ENCODE measurements at places on chromosomes 3 and 15. TPM values are rescaled to one million over a fixed set of nuclear protein-coding genes. Genes with fewer than 3 reads are reported as not detected.

Gene CILP
- 9.2 TPM for total RNA-seq

Gene TRAIP
- 3.8 TPM for total RNA-seq

Gene MESP1
- total RNA-seq = 1.2 TPM

Gene CLDN18
- not detected for total RNA-seq

Gene PAQR9
- 3.6 TPM for total RNA-seq

Gene SCAANT1
- total RNA-seq = not detected

Gene KIF23
- total RNA-seq = 22.6 TPM

Gene ABI3BP
- 146 TPM for total RNA-seq

Gene CCR4
- 0.22 TPM for total RNA-seq

Gene LDHAL6B
- total RNA-seq = not detected
